ENCODE measurements at places on chromosomes 11 and 22. TPM values are rescaled to one million over a fixed set of nuclear protein-coding genes. Genes with fewer than 3 reads are reported as not detected.

Gene OTOG
- not detected for total RNA-seq

Gene TRIM66
- total RNA-seq, result 20.0 TPM

Gene LRRC74B
- 0.10 TPM for total RNA-seq

Gene CSKMT
- 15.9 TPM for total RNA-seq

Gene OR4X2
- not detected for total RNA-seq

Gene CCDC73
- total RNA-seq, result not detected

Gene HBE1
- total RNA-seq, result not detected

Gene C22orf23
- not detected for total RNA-seq

Gene OR51E1
- total RNA-seq, result not detected

Gene SPCS2
- 87.0 TPM for total RNA-seq

Gene OR2AT4
- total RNA-seq, result not detected

Gene TUBA8
- 27.0 TPM for total RNA-seq

Gene OR2D2
- not detected for total RNA-seq

- DNase-seq, result no peak
Observed at GRCh38 chr11:1486054-1486825, at the start of gene MOB2. Gene MOB2, minus strand, starts transcription at chr11:1486779. Its CDS starts 223 bp downstream, at chr11:1486556.

- no peak for DNase-seq
Observed at GRCh38 chr11:90148900-90149299, 14.4 kb downstream of the NAALAD2 start.

GRCh38 chr22:25159028-25159427, 40.6 kb upstream of the CRYBB3 start:
- no peak for DNase-seq

DNA sequence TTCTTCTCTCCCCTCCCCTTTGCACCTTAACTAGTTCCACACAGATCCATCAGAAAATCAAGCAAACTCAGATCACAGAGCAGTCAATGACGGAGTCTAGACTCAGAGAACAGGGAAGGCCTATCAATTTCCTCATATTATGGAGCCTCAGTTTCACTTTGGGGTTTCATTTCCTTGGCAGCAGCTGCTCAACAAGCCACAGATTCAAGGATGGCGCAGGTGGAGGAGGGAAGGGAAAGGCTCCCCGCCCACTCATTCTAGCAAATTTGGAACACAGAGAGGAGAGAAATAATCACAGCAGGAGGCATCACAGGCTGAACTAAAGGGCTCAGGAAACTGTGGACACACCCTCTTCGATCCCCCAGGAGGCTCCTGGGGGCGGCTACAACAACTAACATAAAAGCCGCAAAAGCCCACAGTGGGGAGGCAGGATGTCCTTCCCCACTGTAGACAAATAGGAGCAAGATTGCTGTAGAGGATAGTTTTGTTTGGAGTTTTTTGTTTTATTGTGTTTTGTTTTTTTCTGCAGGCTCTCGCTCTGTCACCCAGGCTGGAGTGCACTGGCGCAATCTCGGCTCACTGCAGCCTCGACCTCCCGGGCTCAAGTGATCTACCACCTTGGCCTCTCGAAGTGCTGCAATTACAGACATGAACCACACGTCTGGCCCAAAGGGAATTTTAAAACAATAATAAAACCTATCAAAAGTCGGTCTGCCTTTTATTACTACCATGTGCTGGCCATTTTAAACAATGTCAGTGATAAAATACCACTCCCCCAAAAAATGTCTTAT, 3.4 kb downstream of the PLAAT3 start:
- DNase-seq, result no peak

GRCh38 chr11:10322401-10322800, 17.5 kb downstream of the ADM start:
- DNase-seq, result no peak

- DNase-seq, result no peak
Observed at GRCh38 chr11:206002-206384, 1.2 kb downstream of the BET1L start.

GRCh38 chr11:35377262-35377661, 42.1 kb downstream of the SLC1A2 start:
- DNase-seq, result no peak

DNA sequence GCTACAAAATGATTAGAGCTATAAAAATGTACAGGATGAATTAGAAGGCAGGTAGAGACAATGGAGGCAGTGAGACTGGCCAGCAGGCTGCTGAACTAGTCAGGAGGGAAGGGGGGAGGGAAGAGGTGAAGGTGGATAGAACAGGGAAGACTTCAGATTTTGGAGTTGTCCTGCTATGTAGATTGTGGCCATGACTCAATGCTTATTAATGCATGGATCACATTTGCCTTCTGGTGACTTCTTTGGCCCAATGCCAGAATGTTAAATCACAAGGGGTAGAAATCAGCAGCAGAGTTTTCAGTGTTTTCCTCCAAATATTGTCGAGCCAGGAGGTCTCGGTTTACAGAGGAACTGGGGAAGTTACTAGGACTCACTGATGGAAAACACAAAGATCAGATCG, 346.6 kb downstream of the AASDHPPT start:
- no peak for DNase-seq

GRCh38 chr22:21902296-21903087, 35.0 kb upstream of the MAPK1 start:
- no peak for DNase-seq

GRCh38 chr11:85752890-85753581, 57.9 kb downstream of the SYTL2 start:
- DNase-seq, result peak; percentile 70

DNA sequence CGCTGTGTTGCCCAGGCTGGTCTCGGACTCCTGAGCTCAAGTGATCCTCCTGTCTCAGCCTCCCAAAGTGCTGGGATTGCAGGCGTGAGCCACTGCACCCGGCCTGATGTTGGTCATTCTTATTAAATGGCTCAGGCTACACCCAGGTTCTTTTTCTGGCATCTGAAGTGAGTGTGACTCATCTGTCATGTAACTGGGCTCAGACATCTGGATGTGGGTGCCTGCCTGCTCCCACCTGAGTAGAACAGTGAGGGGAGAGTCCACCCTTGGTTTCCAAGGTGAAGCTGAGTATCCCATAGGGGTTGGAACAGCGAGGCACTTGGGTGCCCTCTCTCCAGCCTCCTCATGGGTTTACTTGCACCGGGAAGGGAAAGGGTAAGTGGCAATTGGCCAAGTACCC, 36.7 kb upstream of the EIF3D start:
- no peak for DNase-seq

DNA sequence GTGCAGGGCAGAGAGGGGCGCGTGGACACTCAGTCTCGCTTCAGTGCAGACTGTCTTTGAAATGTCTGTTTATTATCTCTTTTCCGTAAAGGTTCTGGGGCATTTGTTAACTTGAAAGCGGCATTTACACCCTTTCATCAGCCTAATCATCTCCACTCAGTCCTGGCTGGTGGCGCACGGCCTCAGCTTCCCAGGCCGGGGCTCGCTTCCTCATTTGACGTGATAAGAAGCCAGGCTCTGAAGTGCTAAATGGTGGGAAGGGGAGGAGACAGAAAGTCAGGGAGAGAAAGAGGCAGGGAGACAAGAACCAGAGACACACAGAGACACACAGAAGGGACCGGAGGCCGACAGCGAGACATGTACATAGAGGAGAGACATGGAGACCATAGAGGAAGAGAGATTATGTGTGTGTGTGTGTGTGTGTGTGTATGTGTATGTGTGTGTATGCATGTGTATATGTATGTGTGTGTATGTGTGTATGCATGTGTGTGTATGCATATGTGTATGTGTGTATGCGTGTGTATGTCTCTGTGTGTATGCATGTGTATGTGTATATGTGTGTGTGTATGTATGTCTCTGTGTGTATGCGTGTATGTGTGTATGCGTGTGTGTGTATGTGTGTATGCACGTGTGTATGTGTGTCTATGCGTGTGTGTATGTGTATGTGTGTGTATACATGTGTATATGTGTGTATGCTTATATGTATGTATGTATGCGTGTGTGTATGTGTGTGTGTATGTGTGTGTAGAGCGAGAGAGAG, 101.5 kb downstream of the ST3GAL4 start:
- DNase-seq, result no peak

DNA sequence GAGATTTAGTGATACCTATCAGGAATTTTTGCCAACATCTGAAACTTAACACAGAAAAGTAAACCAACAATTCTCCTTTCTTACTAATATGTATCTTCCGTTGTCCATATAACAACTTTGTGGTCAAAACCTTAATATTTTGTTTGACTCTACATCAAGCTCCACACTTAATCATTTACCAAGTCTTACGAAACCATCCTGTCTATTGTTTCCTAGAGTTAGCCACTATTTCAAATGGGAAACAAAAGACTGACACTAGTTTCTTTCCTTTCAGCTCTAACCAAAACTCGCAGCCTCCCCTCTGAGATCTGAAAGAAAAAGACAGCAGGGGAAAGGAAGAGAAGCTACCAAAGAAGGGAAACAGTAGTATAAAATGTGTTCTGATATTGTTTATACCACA, 26.5 kb upstream of the PRDM10 start:
- no peak for DNase-seq

- peak; percentile 43 for DNase-seq
Observed at GRCh38 chr11:105000797-105001196, 22.2 kb downstream of the CASP5 start.

GRCh38 chr11:81840380-81840779, 893.3 kb downstream of the FAM181B start:
- DNase-seq, result no peak

- no peak for DNase-seq
Observed at GRCh38 chr11:11217929-11218628, 135.0 kb downstream of the CSNK2A3 start.

DNA sequence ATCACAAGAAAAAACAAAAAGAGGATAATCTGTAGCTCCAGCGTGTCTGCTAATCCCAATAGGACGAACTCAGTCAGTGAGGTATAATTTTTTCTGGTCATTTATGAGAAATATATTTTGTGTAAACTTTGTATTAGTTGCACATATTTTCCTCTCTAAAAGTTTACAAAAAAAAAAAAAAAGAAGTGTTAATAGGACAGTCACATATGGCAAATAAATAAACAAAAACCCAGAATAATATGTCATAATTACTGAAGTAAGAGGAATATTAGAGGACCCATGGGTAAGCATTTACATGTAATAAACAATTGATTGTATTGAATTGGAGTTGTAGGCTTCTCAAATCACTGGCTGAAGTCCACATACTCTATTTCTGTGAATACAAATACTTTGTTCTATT, at the start of gene OR5F1:
OR5F1 (minus strand) TSS at position 101 of the 400 bp plus-strand sequence; CDS start at position 101, 0 bp downstream.
- DNase-seq, result no peak

DNA sequence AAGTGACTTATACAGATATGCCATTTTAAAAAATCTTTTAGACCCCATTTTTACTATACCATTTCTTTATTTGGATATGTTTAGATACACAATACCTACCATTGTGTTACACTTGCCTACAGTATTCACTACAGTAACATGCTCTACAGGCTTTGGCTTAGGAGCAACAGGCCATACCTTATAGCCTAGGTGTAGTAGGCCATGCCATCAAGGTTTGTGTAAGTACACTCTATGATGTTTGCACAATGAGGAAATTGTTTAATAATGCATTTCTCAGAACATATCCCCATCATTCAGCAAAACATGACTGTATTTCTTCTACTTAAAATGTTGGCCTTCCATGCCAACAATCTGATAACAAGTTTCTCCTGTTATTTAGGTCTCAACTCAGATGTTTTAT, 1559.5 kb upstream of the TENM4 start:
- no peak for DNase-seq

GRCh38 chr11:57440744-57441414, 14.0 kb upstream of the SLC43A3 start:
- no peak for DNase-seq

- no peak for DNase-seq
Observed at GRCh38 chr11:129589190-129589860, 213.7 kb downstream of the BARX2 start.

DNA sequence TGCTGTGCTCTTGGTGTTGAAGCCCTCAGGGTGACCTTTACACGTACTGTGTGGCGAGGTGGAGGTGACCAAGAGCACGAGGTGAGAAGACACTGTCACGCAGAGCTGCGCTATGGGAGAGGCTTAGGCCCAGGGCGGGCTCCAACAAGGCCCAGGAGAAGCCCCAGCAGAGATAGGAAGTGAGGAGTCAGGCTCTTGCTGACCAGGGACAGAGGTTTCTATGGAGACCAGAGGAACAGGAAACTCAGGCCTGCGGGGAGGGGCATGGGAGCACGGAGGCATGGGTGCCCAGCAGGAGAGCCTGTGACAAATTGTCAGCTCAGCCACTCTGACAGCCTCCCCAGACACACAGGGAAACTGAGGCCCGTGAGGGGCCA, 15.8 kb downstream of the DGKZ start:
- no peak for DNase-seq

- DNase-seq, result no peak
Observed at GRCh38 chr11:24496736-24497725, at the start of gene LUZP2. Gene LUZP2, plus strand, starts transcription at chr11:24497053.

GRCh38 chr11:75260396-75261170, 20.0 kb downstream of the TPBGL start:
- no peak for DNase-seq

DNA sequence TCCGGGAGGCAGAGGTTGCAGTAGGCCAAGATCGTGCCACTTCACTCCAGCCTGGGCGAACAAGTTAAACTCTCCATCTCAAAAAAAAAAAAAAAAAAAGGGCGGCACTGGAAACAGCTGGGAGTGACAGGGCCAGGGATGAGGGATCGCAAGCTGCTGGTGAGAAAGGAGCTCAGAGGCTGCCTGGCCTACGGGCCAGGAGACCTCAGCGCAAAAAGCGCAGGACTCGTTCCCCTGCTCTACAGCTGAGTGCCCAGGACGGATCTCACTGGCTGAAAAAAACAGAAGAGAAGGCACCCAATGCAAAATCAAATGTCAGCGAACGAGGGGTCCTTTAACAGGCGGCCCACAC, 650 bp upstream of the NUP50 start:
- no peak for DNase-seq

DNA sequence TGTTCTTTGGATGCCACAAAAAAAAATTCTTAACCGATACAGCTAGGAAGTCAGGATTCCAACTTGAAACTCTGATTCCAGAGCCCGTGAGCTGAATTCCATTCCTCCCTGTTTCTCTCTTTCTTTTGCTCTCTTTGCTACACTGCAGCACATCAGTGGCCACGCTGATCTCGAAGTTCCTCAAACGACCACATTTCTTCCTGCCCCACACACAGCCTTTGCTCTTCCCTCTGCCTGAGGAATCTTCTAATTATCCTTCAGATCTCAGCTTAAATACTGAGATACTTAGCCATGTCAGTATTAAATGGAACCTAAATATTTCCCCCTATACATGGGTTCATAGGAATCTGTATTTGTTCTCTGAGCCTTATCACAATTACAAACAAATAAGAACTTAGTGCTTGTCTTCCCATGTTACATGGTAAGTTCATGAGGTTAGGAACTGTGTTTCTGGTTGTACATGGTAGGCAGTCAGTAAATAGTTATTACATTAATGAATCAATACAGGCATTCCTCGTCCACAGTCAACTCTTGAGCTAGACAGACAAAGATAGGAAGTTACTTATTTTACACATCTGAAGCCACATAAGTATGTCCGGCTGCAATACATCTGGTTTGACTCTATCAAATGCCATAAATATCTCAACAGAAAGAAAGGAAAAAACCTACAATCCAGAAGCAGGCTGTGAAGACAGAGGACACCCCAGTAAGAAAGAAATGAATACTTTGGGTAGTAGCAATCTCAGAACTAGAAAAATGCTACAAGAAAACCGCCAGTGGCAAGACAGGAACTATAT, 86.6 kb downstream of the MAML2 start:
- no peak for DNase-seq
